ENCODE measurements at places on chromosomes 1 and 21.

GRCh38 chr1:92125204-92125603 is 45.1 kb downstream of the BTBD8 start:
- no peak for DNase-seq

DNA sequence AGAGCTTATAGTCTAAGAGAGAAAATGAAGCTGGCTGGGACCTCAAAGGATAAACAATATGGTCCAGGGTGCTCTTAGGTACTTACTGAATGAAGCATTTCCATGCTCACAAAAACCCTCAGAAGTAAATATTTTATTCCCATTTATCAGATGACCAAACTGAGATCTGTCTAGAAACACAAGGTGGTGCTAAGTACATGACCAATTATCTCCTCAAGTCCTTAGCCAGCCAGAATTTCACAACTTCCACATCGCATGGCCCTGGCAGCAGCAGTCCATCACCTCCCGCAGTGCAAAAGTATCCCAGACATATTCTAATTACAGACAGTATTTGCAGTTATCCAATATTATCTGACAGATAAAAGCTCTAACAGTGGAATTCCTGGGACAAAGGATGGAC is 321.7 kb upstream of the PROX1 start:
- no peak for DNase-seq

DNA sequence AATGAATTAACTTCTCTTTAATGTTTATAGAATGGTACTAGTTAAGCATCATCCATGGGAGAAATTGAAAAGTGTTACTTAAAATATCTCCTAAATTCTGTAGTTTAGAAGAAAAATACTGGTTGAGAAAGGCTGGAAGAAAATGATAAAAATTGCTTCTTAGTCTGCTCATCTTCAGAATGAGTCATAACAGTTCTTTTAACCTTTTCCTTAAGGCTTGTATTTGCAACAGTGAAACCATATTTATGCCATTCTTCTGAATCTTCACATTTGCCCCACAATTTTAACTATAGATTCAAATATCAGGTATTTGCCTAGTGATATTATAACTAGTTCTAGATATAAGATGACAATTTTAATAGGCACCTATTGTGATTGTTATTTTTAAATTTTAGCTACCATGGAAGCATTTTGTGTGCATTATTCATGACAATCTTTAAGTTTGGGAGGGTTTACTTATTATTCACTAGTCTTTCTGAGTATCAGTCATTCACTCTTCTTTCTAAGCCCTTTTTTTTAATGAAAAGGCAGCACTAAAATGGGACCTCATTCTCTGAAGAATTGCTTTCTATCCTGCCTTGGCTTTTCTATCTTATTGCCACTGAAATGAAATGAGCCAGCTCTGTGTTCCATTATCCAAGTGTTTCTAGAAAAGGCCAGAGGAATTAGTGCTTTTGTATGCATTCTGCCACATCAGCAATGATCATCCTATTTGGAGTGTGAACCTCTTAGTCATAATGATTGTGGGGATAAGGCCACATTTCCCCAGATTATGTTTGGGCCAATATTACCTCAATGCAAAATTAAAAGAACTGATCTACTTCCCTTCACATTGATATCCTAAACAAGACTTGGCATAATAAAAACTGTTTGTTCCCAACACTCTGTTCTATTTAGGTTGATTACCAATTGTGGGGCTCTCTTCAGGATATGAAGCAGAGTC is 58.4 kb downstream of the SAMSN1 start:
- DNase-seq, result no peak

DNA sequence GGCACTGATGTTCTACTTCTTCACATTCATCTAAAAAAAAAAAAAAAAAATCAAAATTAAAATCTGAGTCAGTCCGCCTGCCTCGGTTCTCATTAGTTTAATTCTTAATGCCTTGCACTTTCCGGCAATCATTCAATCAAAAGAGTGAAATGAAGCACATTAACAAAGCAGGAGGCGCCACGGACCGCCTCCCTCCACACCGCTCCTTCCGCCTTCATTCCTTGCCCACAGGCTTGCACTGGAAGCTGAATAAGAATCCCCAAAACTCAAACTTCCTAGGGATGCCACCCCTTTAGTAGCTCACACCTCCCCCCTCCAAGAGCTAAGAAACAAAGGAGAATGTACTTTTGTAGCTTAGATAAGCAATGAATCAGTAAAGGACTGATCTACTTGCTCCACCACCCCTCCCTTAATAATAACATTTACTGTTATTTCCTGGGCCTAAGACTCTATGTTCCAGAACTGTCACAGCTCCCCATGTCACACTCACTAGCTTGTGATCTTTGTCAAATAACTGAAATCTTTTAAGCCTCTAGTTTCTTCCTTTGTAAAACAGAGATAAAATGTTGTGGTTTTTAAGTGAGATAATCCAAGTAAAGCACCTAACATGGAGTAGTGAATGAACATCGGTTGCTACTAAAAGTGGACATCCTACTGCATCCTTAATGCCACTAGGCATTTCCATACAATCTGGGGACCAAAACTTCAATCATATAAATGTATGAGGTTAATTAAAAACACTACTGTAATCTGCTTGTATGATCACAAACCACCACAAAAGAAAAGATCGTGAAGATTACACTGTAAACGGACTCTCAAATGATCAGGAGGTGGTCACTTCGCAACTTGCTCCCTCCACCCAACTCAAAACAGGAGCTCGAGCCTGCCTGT is 27.4 kb downstream of the LGALS8 start:
- DNase-seq, result no peak

GRCh38 chr1:6545276-6546112 is 8.8 kb downstream of the NOL9 start:
- no peak for DNase-seq

Data from fibroblast of skin of right quadriceps (primary cell).